T-helper 22 cell (primary cell): ENCODE measurements at places on chromosomes 5 and 9.
A peak's percentile ranks its signal among the peaks of the same experiment; 100 is the strongest.

DNA sequence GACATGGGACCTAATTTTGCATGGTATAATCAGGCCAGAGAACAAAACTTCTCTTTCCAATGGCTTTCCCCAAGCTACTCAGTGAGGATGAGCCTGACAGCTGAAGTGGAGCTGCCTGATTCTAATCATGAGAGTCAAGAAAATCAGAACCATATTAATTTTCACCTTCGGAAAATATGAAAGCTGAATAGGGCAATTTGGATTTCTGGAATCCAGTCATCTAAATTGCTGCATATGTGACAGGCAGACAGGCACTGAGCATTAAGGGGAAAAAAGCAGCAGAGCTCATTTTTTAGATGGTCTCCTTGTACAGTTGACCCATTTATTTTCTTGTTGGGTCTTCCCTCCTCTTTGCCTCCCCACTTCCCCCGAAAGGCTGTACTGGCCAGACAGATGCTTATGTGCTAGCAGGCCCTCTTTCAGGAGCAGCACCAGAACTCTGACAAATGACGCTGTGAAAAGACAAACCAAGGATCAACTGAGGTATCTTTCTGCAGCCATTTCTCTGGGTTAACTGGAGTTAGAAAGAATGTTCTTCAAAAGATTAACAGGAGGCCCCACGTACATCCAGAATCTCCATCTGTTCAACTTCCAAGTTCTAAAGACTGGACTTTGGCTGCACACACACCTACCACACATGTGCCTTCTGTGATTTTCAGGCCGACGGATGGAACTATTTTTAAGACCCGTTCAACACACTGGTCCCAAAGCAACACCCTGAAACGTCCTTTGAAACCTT lies 175.2 kb downstream of the DCP2 start:
- DNase-seq = no peak

GRCh38 chr9:28051559-28052503 lies 478.6 kb upstream of the C9orf72 start:
- DNase-seq = no peak

DNA sequence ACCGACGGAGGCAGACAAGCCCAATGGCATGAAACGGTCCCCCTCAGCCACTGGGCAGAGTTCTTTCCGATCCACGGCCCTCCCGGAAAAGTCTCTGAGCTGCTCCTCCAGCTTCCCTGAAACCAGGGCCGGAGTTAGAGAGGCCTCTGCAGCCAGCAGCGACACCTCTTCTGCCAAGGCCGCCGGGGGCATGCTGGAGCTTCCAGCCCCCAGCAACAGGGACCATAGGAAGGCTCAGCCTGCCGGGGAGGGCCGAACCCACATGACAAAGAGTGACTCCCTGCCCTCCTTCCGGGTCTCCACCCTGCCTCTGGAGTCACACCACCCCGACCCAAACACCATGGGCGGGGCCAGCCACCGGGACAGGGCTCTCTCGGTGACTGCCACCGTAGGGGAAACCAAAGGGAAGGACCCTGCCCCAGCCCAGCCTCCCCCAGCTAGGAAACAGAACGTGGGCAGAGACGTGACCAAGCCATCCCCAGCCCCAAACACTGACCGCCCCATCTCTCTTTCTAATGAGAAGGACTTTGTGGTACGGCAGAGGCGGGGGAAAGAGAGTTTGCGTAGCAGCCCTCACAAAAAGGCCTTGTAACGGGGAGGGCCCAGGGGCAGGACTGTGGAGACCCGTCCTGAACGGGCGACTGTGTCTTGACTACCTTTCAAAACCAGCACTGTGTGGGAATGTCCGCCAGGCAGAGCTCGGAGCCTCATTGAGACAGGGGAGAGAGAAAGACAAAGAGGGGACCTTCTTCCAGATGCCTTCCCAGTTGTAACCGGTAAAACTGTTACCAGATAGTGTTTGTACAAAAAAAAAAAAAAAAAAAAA lies 29.9 kb downstream of the CD180 start:
- DNase-seq = peak; percentile 62

GRCh38 chr5:154238776-154239481 lies 48.4 kb downstream of the GALNT10 start:
- no peak for DNase-seq

DNA sequence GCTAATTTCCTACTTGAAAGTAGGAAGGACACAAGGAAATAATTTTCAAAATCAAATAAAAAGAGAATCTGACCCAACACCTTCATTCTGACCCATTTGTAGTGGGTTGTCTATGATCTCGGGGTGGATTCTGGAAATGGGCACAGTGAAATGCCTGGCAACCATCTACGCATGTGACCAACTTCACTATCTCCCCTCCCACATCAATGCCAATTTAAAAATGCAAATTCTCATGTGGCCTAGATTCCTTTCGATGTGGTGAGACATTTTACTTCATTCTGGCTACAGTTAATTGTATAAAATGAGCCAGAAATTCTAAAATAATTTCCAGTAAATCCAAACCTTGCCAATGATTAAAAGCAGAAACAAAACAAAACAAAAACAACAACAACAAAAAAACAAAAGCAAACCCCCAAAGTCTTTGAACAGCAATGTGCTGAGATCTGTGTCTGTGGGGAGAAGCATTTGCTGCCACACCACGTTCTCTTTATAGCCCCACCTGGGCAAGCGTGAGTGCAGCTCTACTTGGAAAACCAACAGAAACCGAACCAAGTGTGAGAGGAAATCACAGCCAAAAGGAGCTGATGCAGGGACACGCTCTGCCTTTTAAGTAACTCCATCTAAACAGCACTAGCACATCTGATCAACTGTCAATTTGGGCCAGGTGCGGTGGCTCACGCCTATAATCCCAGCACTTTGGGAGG lies 59.0 kb downstream of the USP20 start:
- DNase-seq = peak; percentile 43

DNA sequence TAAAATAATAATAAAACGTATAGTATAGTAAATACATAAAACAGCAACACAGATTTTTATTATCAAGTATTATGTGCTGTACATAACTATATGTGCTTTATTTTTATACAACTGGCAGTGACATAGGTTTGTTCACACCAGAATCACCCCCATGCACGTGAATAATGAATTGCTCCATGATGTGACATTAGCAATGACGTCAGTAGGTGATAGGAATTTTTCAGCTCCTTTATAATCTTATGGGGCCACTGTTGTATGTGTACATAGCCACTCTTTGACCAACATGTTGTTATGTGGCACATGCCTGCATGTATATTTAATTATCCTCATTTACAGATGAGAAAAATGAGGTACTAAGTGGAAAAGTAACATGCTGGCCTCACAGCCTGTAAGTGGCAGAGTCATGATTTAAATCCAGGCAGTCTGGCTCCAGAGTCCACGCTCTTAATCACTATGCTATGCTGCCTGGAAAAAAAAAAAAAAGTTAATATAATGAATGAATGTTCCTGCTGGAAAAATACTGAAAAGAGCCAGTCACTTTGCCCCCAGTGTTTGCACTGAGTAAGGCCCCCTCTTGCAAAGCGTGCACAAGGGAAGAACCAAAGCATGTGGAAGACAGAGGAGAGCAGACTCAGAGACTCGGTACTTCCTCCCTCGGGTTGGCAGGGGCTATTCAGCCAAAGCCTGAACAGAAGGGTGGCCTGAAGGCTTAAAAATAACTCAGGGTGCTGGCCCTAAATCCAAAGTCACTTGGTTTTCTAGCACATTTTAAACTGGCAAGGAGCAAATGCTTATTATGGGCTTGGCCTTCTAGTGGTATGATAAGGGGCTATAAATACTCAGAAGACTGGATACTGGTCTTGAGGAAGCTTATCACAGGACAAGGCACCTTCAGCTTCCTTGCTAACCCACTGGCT lies 206.8 kb downstream of the GLIS3 start:
- DNase-seq = no peak

DNA sequence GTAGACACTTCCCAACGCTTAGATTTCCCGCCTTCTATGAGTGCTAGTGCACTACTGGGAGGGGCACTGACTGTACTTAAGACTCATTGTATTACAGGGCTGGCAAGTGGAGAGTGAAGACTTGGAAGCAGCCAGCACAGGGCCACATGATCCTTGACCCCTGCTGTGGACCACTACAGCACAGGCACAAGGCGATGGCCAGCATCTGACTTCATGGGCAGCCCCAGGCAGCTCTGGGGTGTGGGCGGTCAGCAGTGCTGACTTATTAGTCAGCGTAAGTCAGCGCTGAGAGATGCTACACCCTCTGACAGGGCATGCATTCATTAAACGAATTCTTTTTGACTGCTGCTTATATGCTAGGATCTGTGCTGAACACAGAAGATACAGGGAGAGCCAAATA lies 9.3 kb downstream of the SLC46A2 start:
- no peak for DNase-seq

DNA sequence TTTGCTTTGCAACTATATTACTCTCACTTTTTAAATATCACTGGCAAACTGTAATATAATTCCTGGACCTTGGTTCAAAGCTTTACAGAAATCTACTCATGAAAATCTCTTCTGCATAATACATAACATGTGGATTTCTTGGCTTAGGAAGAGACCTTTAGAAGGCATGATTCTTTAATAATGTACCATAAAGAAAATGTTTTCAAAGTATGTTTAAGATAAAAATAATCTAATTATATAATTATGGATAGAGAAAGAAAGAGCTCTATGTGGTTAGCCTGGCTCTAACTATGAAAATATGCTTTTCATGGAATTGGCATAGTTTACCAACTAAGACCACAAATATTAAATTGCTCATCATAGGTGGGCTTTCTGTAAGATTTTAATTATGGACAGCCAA lies 817.8 kb downstream of the TLE1 start:
- DNase-seq = no peak
